ENCODE measurements at places on chromosomes 3 and 15.
A peak's percentile ranks its signal among the peaks of the same experiment; 100 is the strongest.

GRCh38 chr3:13346481-13347389, 73.4 kb downstream of the NUP210 start:
- DNase-seq: no peak

GRCh38 chr15:83205725-83206324, 1.8 kb downstream of the HDGFL3 start:
- peak; percentile 25 for DNase-seq

- DNase-seq: peak; percentile 24
Measured at GRCh38 chr15:42184296-42184695, 23.8 kb downstream of the VPS39 start.

GRCh38 chr3:105032541-105032940, 334.2 kb upstream of the ALCAM start:
- no peak for DNase-seq

- DNase-seq: no peak
Measured at GRCh38 chr3:170523248-170523647, 62.6 kb downstream of the SLC7A14 start.

DNA sequence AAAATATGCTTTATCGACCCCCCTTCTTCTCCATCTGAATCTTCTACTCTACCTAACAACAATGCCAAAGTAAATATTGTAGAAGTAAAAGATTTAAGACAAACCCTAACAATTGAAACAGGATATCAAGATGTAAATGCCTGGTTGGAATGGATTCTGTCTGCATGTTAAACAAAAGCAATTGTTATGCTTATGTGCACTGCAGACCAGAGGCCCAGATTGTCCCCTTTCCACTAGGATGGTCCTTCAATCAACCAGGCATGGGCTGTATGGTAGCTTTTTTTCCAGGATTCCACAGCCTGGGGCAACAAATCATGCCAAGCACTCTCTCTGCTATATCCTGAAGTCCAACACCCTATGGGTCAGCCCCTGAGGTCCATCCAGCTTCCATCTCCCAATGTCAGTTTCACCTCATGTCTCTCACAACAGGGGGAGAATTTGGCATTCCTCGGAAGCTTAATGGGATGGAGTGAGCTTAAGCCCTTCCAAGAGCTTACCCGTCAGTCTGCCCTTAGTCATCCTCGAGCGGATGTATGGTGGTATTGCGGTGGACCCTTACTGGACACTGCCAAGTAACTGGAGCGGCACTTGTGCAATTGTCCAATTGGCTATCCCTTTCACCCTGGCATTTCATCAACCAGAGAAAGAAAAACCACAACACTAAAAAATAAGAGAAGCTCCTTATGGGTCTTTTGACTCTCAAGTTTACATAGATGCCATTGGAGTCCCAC, 36.2 kb downstream of the ZNF589 start:
- no peak for DNase-seq

- no peak for DNase-seq
Measured at GRCh38 chr15:42284551-42284950, 11.3 kb upstream of the TMEM87A start.

GRCh38 chr3:151933234-151933853, 59.9 kb downstream of the SUCNR1 start:
- no peak for DNase-seq

DNA sequence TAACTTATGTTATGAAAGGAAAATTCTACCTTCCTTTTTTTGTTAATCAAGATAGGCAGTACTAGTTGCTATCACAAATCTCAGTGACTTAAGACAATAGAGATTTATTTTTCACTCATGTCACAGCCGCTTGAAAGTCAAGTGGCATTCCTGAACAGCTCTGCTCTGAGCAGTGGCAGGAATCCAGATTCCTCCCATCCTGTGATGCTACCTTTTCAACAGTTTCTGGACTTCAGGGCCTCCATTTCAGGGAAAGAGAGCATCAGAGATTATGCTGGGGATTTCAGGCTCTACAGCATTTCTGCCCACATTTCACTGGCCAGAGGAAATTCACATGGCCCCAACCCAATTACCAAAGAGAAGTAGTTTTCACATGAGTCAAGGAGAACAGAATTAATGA, 83.4 kb downstream of the IL1RAP start:
- DNase-seq: no peak

GRCh38 chr3:144586382-144586781, 614.8 kb downstream of the DIPK2A start:
- DNase-seq: no peak

GRCh38 chr3:42665050-42665878, 11.8 kb downstream of the ZBTB47 start:
- DNase-seq: peak; percentile 37

DNA sequence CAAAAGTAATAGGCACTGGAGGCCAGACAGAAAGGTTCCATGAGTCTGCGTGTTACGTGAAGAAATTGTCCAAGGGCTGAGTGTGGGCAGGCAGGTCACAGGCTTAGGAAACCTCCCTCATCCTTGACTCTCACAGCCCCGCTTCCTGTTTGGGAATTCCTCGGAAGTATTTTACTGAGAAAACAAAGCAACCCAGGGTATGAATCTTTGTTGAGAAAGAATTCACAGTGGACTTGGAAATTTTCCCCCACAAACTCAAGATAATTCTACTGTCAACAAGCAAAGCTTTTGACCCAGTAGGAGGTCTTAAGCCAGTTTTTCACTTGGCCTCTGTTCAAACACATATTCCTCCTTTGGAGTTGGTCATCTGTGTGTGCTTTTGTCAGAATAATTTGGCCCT, 377.1 kb upstream of the TPM1 start:
- DNase-seq: no peak

- no peak for DNase-seq
Measured at GRCh38 chr3:112647122-112647521, 6.2 kb upstream of the CCDC80 start.

DNA sequence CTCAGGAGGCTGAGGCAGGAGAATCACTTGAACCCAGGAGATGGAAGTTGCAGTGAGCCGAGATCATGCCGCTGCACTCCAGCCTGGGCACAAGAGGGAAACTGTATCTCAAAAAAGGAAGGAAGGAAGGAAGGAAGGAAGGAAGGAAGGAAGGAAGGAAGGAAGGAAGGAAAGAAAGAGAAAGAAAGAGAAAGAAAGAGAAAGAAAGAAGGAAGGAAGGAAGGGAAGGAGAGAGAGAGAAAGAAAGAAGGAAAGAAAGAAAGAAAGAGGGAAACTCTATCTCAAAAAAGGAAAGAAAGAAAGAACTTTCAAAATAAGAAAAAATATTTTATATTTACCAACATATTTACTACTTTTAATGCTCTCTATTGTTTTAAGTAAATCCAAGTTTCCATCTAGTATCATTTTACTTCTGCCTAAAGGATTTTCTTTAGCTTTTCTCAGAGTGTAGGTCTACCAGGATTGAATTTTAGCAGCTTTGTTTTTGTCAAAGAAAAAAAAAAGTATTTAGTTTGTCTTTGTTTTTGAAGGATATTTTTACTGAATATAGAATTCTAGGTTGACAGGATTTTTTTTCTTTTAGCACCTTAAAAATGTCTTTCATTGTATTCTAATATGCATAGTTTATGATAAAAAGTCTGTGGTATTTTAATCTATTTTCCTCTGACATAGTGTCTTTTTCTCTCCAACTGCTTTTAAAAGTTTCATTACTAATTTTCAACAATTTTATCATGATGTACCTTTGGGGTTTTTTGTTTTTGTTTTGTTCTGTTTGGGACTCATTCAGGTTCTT, 47.2 kb upstream of the CORO2B start:
- DNase-seq: no peak

- no peak for DNase-seq
Measured at GRCh38 chr3:21792176-21792575, 41.2 kb upstream of the ZNF385D start.

DNA sequence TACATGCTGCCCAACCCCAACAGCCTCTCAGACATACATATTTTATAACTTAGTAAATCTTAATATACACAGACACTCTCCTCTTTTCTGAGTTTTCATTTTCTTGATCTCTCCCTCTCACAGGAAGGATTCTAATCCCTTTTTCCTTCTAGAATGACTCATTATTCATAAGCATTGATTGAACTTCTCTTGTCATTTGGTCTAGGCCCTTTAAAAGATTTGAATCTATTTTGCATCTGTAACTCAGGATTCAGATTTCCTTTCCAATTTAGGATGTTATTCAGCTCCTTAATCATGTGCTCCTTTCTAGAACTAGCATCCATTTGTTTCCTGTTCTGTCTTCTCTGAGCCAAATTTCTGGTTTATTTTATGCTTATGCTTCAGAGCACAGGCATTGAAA, 624.5 kb upstream of the SGO1 start:
- no peak for DNase-seq

GRCh38 chr3:197407053-197407452, 108.6 kb upstream of the DLG1 start:
- DNase-seq: no peak

DNA sequence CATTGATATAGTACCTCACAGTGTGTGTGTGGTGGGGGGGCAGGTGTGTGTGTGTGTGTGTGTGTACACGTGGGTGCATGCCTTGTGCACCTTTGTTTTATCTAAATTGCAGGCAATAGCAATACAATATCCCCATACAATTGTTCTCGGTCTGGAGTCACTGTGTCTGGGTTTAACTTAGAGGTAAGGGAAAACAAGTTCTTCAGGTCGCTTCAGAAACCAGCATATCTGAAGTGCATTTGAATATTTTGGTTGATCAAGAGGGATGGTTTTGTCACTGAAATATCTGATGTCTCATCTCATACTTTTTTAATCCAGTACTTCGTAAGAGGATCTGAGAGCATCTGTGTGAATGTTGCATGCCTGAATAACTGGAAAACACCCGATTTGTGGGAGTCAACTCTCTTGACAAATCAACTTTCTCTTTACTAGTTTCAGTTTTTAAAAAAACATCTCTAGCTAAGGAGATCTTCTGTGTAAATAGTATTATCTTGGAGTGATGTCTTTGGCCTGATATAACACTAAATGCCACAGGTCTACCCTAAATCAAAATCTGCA, 206.8 kb upstream of the NR2F2 start:
- no peak for DNase-seq

- no peak for DNase-seq
Measured at GRCh38 chr3:190338717-190339116, 16.5 kb upstream of the CLDN1 start.

GRCh38 chr3:66297260-66297873, 76.6 kb downstream of the SLC25A26 start:
- no peak for DNase-seq

DNA sequence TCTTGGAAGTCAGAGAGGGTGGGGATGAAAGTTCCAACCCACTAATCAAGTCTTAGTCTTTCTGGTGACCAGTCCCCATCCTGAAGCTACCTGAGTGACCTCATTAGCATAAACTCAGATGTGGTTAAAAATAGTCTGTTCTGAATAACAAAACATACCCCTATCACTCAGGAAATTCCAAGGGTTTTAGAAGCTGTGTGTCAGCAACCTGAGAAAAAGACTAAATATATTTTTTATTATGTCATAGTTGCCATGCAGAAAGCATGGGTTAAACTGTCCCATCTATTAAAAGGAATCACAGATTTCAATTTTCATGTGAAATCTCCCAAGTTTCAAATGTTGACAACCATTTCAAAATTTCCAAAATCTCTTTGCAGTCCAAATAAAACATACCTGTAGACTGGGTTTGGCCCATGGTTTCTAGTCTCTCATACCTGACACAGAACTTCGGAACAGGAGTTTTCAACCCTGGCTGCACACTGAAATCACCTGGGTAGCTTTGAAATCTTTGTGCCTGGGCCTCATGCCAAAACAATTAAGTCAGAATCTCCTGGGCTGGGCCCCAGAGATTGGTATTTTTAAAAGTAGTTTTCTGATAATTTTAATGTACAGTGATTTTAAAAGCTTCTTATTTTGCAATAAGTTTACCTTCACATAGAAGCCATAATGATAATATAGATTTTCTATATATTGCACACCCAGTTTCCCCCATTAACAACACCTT, 476.3 kb downstream of the RBMS3 start:
- no peak for DNase-seq

GRCh38 chr3:124063197-124063909, 71.4 kb upstream of the ROPN1 start:
- DNase-seq: no peak

GRCh38 chr3:196246612-196247308, 30.4 kb downstream of the SLC51A start:
- DNase-seq: no peak

DNA sequence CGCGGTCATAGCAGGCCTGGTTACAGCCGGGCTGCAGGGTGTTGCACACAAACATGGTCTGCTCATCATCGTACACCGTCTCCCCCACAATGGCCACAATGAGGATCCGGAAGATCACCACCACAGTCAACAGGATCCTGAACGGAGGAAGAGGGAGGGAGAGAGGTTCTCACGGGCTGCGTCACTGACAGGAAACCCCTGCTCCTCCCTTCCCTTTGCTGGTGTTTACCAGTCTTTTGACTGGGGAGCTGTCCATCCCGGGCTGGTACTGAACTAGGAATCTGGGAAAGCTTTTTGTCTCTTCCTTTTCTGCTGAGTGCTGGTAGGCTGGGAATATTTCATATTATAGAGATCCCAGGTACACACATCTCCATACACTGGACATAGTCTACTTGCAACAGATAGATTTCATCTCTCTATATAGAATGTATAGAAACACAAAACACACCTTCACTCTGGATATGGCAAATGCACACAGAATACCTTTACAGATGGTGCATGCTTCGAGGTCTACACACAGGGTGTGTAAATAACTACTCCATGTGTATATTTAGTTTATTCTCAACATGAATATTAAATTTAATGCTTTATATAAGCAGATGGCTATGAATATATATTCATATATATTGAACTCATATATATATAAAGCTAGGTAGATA, 1.4 kb downstream of the GJD2 start:
- DNase-seq: no peak

GRCh38 chr15:47861111-47861903, 144.0 kb downstream of the SEMA6D start:
- DNase-seq: no peak

- no peak for DNase-seq
Measured at GRCh38 chr15:83396101-83396500, 51.0 kb upstream of the SH3GL3 start.

- DNase-seq: no peak
Measured at GRCh38 chr3:23254282-23254681, 51.2 kb downstream of the UBE2E2 start.

- DNase-seq: no peak
Measured at GRCh38 chr3:152835601-152836102, 721 bp downstream of the P2RY1 start.

GRCh38 chr3:49566312-49566711, 12.0 kb downstream of the BSN start:
- no peak for DNase-seq

DNA sequence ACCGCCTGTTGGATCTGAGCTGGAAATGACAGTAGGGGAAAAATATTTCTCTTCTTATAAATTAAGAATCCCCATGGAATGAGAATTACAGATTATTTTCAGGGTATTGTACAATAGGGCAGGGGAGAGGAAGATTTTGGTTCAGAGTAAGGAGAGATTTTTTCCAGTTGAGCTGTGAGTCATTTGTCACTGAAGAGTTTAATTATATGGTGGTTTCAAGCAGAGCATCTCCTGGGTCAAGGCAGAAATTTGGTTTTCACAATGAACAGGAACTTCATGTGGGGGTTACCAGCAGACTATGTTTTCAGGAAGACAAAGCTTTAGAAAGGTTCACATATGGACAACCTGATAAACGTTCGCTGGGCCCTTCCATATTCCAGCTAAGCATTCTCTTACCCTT, 182.8 kb upstream of the NR2E3 start:
- DNase-seq: no peak

Measured in GM13977 (cell line).